ENCODE measurements at places on chromosomes 16 and 17. TPM values are rescaled to one million over a fixed set of nuclear protein-coding genes. Genes with fewer than 3 reads are reported as not detected.

The CCL17 gene
- 0.78 TPM for total RNA-seq

The TBC1D3 gene
- total RNA-seq = not detected

The FOXC2 gene
- 7.3 TPM for total RNA-seq

The CES1 gene
- 56.8 TPM for total RNA-seq

The TP53TG3B gene
- not detected for total RNA-seq

The HEATR9 gene
- total RNA-seq = 0.21 TPM

The NEUROD2 gene
- total RNA-seq = not detected

GRCh38 chr17:13029340-13029739 is 11.5 kb upstream of the ELAC2 start:
- DNase-seq = no peak

GRCh38 chr16:67528222-67528869 is at the start of gene RIPOR1:
TSS of gene RIPOR1 (plus strand) at chr16:67528829. CDS start at chr16:67538447, 9,618 bp downstream.
- DNase-seq = no peak

GRCh38 chr17:73410586-73411312 is 98.9 kb upstream of the CDC42EP4 start:
- DNase-seq = no peak

DNA sequence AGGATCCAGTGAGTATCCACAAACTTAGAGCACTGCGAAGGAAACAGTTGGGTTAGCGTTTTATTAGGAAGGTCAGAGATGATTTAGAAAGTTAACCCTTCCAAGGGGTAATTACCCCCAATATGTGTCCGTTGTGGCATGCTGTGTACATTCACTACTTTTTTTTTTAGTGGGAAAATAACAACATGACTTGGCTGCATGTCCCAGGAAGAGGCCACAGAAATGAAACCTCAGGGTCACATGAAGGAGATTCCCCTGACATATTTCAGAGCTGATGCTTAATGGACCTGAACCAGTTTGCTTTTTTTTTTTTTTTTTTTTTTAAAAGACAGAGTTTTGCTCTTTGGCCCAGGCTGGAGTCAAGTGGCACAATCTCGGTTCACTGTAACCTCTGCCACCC is 167.5 kb downstream of the PRKCA start:
- no peak for DNase-seq

- DNase-seq = no peak
Measured at GRCh38 chr16:66911112-66911511, 7.6 kb downstream of the CDH16 start.

GRCh38 chr17:40317345-40317873 is 8.4 kb downstream of the RARA start:
- peak; percentile 66 for DNase-seq

DNA sequence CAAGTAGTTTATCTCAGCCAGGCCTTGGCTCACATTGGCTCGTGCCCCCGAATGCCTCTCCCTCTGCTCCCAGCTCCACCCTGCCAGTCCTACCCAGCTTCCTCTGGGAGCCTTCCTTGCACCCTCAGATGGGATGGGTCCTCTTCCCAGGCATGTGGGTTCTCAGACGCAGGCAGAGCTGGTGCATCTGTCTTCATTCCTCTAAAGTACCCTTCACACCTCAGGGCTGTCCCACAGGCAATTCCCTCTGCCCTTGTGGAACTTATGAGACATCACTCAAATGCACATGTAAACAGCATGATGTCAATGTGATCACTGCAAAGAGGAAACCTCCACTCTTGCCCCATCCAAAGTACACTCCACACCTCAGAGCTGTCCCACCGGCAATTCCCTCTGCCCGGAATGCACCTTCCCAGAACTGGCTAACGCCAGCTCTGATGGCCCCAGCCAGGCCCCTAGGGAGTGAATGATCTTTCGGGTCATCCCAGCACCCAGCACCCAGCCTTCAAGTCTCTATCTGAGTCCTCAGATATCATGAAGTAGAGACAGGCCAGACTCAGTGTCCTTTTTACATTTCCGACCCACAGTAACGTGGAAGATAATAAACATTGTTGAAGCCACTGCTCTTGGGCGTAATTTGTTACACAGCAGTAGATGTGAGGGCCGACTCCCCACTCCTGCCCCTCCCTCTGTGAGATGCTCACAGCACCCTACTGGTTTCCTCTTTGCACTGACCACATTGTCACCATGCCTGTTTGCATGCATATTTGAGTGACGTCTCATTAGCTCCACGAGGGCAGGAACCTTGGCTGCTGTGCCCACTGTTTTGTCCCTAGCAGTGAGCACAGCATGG is 85.4 kb downstream of the N4BP1 start:
- no peak for DNase-seq

DNA sequence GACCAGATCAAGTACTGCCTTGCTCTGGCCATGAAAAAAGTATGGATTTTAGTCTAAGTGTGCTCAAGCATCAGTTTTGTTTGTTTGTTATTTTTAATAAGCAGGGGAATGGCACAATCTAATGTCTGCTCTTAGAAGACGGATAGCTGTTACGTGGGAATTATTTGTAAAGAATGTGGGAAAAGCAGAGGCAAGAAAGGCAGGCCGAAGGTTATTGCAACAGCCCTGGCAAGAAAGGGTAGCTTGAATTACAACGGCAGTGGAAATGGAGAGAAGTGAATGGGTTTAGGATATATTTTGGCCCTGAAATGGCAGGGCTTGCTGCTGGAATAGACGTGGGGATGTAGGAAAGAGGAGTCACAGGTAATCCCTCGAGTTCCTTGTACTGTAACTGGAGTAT is 987 bp upstream of the HASPIN start:
- no peak for DNase-seq

DNA sequence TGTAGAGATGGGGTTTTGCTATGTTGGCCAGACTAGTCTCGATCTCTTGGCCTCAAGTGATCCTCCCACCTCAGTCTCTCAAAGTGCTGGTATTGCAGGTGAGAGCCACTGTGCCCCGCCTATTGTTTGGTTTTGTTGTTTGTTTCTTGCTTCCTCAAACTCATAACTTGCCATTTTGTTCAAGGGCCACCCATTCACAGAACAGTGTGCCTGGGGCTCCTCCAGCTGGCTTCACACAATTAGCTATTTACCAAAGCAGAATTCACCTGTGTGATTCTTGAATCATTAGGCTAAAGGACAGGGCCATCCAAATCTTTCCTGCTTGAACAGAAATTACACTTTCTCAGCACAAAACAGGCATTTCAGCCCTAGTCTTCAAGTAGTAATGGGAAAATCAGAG is 7.2 kb downstream of the ABHD15 start:
- DNase-seq = no peak

DNA sequence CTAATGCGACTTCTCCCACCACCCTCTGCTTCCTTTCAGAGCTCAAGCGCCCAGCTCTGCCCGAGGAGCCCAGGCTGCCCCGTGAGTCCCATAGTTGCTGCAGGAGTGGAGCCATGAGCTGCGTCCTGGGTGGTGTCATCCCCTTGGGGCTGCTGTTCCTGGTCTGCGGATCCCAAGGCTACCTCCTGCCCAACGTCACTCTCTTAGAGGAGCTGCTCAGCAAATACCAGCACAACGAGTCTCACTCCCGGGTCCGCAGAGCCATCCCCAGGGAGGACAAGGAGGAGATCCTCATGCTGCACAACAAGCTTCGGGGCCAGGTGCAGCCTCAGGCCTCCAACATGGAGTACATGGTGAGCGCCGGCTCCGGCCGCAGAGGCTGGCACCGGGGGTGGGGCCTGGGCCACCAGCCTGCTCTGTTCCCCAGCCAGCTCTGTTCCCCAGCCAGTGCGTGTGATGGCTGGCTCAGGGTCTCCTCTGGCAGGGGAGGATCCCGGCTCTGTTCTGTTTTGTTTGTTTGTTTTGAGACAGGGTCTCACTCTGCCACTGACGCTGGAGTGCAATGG is 18.7 kb downstream of the CRISPLD2 start:
- no peak for DNase-seq

- DNase-seq = no peak
Measured at GRCh38 chr16:83029467-83029866, 402.7 kb downstream of the CDH13 start.

DNA sequence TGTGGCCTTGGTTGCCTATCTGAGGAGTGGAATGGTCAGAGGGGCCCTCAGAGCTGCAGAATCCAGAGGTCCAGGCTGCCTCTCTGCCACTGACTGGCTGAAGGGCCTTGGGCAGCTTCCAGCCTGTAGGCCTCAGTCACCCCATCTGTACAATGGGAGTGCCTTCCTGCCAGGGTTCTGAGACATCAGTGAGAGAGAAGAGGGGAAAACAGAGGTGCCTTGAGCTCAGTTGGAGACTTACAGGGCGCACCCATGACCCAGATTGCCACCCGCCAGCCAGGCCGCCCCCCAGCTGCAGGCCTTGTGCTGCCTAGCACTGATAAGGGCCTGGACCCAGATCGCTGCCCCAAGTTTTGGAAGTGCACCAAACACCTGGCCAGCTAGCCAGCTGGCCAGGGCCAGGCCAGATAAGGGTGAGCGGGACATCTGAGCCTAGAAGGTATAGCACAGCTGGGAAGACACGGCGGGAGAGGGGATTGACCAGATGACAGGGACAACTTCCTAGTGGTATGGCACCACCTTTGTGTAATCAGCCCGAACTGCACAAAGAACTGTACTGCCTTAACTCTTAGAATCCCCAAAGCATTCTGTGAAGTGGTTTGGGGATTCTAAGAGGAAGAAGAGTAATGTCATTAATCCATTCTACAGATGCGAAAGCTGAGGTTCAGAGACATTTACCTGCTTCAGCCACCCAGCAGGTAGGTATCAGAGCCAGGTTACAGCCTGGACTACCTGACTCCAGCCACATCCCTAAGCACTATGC is 1.4 kb downstream of the SLC4A1 start:
- no peak for DNase-seq

- DNase-seq = no peak
Measured at GRCh38 chr16:3001316-3001715, 11.4 kb upstream of the CLDN9 start.

GRCh38 chr17:72470734-72471133 is 349.9 kb downstream of the SOX9 start:
- DNase-seq = no peak

- no peak for DNase-seq
Measured at GRCh38 chr16:84825896-84826557, 6.2 kb downstream of the CRISPLD2 start.

GRCh38 chr17:69608808-69609472 is 194.4 kb downstream of the MAP2K6 start:
- no peak for DNase-seq

DNA sequence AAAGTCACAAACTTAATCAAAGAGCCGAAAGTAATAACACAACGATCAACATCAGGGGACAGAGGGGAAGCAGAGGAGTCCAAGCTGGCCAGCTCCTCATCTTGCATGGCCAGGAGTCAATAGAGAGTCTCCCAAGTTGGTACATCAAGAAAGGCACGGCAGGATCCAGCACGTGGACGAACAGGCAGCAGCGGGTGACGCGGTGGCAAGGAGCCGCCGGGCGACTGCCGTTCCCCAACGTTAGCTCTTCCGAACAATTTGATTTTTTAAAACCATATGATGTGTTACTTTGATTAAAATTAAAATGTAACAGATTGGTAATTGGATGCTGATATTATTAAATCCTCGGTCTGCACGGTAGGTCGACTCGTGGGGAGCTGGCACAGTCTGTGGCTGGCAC is 81.8 kb upstream of the DOC2B start:
- peak; percentile 7 for DNase-seq

- DNase-seq = no peak
Measured at GRCh38 chr17:30165960-30166359, 49.3 kb downstream of the NSRP1 start.

GRCh38 chr16:1310832-1311200 is 1.4 kb downstream of the UBE2I start:
- no peak for DNase-seq

DNA sequence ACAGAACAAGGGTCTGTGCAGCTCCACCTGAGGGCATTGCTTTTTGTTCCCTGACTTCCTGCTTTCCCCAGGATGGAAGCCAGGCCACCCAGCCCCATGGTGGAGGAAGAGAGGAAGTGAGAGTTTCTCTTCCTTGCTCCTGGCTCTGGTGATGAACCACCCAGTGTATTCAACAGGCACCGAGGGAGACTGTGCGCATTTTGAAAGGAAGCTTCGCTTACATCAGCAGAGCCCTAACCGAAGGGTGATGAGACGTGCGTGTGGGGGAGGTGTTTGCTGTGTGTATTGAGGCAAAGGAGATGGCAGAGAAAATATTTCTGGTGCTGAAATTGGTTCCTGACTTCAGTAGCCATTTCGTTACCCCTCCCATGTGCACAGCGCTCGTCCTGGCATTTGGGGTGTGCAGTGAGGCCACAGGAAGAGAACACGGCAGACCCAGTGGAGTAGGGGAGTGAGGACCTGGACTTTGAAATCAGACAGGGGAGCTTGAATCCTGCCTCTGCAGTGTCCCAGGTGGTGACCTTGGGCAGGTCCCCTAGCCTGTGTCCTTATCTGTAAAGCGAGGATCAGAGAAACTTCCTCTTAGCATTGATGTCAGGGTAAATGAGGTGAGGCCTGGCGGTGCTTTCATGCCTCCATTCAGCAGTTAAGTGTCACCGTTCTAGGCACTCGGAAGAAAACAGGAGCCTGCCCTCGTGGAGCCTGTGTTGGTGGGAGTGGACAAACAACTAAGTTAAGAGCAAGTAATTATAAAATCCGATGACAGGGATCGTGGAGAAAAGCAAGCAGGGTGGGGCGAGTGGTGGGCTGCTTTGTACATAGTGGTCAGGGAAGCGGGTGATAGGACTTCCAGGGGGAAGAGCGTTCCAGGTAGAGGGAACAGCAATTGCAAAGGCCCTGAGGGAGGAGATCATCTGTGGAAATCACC is 7.4 kb downstream of the CMIP start:
- DNase-seq = no peak

- no peak for DNase-seq
Measured at GRCh38 chr17:49165143-49165542, 32.6 kb downstream of the B4GALNT2 start.

DNA sequence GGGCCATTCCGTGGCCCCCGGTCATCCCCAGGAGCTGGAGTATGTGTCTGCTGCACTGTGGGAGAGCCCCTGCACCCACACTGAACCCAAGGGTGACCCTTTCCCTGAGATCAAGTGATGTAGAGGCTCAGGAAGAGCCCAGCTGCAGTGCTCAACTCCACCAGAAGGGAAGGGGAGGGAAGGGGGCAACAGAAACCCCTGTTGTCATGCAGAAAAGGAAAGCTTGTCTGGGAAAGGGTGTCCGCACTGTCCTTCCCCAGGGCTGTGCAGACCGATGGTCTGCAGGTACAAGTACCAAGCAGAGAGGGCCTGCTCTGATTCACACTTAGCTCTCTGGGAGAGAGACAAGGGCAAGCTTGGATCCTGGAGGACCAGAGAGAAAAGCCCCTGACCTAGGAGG is 45.7 kb upstream of the TOB1 start:
- DNase-seq = no peak

GRCh38 chr16:74793571-74793970 is 19.0 kb upstream of the FA2H start:
- no peak for DNase-seq

DNA sequence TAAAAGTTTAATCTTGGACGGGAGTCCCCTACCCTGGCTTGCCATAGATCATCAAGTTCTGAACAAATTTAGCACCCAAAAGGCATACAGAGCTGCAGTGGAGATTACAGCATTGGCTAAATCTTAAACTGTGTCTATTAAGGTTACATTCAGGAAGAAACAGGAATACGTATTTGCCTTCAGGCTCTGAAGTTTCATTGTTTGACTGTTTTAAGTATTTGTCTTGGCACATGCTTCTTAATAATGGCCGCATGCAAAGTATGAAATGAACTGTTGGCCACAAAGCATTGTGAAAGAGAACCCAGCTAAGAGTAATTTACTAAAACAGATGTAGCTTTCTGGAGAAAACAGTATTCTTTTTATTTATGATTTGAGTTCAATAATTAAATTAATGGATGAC is 63.9 kb upstream of the CNEP1R1 start:
- no peak for DNase-seq
